ENCODE measurements at places on chromosomes 6 and 20. TPM values are rescaled to one million over a fixed set of nuclear protein-coding genes. Genes with fewer than 3 reads are reported as not detected.

Gene KHDC1
- total RNA-seq = 6.7 TPM

GRCh38 chr20:16537918-16538317, 35.3 kb downstream of the KIF16B start:
- DNase-seq = no peak

- no peak for DNase-seq
These were observed 88.4 kb downstream of the HACE1 start for GRCh38 chr6:104771258-104771832.

DNA sequence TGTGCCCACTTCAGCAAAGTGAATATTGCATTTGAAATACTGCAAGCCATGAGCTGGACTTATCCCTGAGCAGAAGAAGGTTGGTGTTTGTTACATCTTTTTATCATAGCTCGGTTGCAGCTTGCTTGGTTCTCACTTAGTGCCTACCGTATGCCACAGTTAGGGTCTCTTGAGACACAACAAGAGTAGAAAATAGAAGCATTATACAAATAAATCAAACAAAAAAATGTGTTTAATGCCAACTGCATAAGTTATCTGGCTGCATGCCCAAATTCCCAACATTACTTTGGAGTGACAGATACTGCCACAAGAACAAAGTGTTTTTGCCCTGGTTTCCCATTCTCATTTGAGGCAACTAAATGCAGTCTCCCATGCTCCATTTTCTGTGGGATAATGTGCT, 53.9 kb upstream of the LAMP5 start:
- no peak for DNase-seq

DNA sequence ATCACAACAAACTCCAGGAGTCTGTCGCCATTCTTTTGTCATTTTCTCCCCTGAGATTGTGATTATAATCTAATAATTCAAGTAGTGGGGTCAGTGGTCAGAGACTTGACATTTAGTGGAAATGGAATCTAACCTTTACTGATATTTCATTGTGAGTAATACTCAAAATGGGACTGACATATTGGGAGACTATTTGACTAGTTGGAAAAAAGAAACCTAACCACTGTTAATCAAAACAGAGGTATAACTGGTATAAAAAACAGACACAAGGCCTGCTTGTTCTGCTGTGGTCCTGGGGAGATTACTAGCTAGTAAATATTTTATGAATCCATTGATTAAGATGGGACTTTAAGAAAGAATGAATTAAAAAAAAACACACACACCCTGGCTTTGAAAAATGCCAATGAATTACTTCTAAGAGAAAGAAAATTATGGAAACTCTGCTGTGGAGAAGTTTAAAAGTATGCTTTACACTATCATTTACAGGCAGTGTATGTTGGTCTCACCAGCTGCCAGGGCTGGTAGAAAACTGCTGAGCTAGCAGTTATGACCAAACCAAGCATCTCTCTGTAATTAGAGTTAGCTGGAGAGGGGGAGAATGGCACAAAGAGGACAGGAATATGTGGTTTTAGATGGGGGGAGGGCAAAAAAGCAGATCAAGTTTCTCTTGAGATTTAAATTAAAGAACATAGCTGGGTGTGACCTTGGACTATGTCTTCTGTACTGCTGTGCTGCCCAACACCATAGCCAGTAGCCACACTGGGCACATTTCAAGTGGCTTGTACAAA, 103.7 kb downstream of the FYN start:
- no peak for DNase-seq

Data from activated T-helper 2 cell treated with anti-CD3 and anti-CD28 coated beads, Interferon-gamma antibody, Interleukin-2, Interleukin-4, amounts not matched to agents 10 μg/mL and 5 μg/mL and 100 μg/mL, durations not matched to agents 14 hours and 24 hours and 36 hours (primary cell).